ENCODE measurements at places on chromosomes 6 and 20.
A peak's percentile ranks its signal among the peaks of the same experiment; 100 is the strongest.

GRCh38 chr20:258269-258858, 840 bp downstream of the DEFB132 start:
- no peak for DNase-seq

- no peak for DNase-seq
These were observed 668.4 kb downstream of the C6orf118 start for GRCh38 chr6:164640956-164641355.

- no peak for DNase-seq
These were observed 1.5 kb upstream of the TNNC2 start for GRCh38 chr20:45828589-45828988.

DNA sequence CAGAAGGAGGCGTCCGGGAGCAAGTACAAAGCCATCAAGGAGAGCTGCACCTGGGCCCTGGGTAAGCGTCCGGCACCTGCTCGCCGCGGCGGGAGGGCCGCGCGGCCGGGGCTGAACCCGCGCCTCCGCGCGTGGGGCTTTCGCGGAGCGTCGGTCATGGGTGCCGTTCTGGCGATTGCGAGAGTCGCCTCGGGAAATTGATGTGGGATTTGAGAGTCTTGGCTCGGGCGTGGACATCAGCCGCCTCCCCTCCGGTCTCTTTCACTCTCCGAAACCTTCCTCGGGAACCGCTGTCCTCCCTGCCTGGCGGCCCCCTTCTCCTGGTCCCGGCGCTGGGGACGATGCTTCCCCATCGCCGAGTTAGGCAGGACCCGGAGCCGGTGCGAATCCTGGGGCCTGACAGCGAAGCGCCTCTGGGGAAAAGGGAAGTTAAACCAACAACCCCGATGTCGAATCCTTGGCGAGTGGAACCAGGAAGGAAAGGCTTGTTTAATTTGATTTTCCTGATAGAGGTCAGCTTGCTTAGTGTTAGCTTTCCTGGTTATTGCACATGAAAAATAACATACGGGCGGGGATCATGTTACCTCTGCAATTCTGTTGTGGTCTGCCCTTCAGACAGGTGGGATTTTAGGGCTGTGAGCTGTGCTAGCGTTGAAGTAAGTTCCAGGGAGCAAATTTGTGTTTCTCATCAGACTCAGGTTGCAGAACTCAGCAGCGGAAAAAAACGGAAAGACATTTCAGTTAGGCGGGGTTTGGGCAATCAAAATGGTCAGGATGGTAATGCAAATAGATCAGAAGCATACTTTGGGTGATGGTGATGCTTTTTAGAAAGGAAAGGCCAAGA, 594 bp downstream of the ARFGEF3 start:
- DNase-seq: no peak

DNA sequence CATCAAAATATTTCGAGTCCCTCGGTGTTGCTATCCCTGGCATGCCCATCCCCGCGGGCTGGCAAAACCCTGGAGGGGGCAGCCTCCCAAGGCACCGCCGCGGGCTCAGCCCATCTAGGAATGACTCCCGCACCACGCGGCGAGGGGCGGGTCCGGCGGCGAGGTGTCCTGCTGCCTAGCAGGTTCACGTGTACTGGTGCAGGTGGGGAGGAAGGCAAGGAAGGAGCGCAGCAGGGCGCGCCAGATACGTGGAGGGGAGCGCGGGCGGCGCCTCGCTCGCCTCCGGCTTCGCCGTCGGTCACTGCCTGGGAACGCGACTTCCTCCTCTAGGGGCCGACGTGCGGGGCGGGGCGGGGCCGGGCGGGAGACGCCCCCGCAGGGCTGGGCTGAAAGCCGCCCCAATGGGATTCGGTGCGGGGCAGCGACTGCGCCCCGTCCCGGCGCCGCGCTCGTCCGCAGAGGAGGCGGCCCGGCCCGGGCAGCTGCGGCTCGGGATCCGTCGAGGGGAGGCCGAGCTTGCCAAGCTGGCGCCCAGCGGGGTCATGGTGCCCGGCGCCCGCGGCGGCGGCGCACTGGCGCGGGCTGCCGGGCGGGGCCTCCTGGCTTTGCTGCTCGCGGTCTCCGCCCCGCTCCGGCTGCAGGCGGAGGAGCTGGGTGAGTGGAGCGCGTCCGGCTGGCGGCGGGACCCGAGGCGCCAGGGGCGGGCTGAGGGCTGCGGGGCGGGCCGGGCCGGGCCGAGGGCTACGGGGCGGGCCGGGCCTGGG, at the start of gene DCBLD1:
Gene DCBLD1, plus strand, starts transcription at position 435 of the 764 bp plus-strand sequence. Its CDS starts 108 bp downstream, at position 543.
- peak; percentile 69 for DNase-seq

- DNase-seq: no peak
These were observed 84.4 kb downstream of the SAMD3 start for GRCh38 chr6:130138116-130138908.

- no peak for DNase-seq
These were observed 329.8 kb upstream of the EPHA7 start for GRCh38 chr6:93749191-93749590.

GRCh38 chr20:47276851-47277534, 79.5 kb downstream of the ZMYND8 start:
- peak; percentile 21 for DNase-seq

GRCh38 chr6:168206661-168207274, 112.8 kb downstream of the DACT2 start:
- DNase-seq: no peak

DNA sequence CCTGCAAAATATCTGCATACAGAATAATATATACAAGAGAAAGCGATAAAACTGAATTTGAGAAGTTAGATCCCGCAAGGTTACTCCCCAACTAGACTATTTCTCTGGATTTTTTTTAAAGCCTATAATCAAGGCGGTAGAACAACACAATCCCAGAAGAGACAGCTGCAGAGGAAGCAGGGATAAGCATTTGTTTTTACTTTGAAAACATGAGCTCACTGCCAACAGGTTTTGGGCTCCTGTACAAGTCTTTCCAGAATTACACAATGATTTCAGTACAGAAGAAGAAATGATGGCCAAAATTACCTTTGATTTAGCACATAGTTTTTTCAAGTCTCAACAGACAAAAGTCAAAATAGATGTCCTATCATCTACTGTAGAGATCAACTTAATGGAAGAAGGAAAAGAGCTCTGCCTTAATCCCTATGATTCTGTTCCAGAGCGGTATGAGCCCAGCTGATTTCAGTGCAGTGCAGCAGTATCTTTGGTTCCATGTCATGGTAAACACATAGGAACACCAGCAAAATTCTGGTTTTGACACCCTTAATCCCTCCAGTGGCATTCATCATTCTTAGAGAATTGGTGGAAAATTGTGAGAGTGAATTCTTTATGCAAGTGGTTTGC, 304.3 kb downstream of the HDGFL1 start:
- no peak for DNase-seq

- DNase-seq: no peak
These were observed 64.3 kb upstream of the BTBD3 start for GRCh38 chr20:11853359-11853758.

DNA sequence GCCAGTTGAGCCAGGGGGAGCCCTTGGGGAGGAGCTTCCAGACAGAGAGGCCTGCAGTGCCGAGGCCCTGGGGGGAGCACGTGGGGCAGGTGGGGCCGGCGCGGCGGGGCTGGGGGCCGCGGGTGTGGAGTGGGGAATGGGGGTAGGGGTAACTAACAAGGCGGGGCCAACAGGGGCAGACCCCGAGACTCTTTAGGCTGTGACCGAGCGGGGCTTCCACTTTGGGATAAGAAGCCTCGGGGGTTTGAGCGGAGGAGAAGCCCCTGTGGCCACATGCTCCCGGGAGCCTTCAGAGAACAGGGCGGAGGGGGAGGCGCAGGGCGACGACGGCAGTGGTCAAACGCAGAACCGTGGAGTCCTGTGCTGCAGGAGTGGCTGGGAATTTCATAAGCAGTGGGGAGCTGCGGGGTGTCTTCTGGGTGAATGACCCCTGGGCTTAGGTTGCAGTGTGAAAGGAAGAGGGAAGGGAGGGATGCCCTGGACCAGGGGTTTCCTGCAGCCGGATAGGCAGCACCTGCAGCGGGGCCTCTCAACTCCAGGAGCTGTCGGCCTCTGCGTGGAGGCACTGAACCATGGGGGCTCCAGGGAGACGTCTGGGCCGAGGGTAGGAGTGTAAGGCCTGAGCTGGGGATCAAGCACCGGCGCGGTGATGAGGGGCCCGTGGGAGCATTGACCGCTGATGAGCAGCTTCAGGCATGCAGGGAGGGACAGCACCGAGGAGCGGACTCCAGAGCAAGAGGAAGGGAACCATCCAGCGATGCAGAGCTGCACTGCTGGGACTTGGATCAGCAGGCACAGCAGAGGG, 121.0 kb downstream of the SYNDIG1 start:
- DNase-seq: no peak

- DNase-seq: no peak
These were observed 79.2 kb downstream of the PREX1 start for GRCh38 chr20:48748556-48748955.

DNA sequence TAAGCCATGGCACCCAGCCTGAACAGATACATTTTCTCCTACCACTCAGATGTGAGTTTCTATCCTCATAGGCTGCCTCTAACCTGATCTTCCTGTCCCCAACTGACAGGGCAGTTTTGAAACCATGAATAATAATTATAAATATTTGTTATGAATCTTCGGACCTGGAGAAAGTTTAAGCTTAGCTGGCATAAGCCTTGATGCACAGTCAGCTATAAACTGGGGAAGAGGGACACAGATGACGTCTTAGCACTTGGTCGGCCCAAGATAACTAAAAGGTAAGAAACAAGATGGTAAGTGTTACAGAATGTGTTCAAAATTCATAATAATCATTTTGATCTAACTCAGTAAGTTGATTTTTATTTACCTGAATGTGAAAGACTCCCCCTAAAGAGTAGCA, 8.1 kb downstream of the ZKSCAN4 start:
- DNase-seq: no peak

- no peak for DNase-seq
These were observed 28.1 kb upstream of the TXNDC5 start for GRCh38 chr6:7938562-7939183.

GRCh38 chr20:39800111-39800510, 838.0 kb downstream of the DHX35 start:
- DNase-seq: no peak

- DNase-seq: no peak
These were observed 19.8 kb downstream of the NFYA start for GRCh38 chr6:41092421-41093140.

DNA sequence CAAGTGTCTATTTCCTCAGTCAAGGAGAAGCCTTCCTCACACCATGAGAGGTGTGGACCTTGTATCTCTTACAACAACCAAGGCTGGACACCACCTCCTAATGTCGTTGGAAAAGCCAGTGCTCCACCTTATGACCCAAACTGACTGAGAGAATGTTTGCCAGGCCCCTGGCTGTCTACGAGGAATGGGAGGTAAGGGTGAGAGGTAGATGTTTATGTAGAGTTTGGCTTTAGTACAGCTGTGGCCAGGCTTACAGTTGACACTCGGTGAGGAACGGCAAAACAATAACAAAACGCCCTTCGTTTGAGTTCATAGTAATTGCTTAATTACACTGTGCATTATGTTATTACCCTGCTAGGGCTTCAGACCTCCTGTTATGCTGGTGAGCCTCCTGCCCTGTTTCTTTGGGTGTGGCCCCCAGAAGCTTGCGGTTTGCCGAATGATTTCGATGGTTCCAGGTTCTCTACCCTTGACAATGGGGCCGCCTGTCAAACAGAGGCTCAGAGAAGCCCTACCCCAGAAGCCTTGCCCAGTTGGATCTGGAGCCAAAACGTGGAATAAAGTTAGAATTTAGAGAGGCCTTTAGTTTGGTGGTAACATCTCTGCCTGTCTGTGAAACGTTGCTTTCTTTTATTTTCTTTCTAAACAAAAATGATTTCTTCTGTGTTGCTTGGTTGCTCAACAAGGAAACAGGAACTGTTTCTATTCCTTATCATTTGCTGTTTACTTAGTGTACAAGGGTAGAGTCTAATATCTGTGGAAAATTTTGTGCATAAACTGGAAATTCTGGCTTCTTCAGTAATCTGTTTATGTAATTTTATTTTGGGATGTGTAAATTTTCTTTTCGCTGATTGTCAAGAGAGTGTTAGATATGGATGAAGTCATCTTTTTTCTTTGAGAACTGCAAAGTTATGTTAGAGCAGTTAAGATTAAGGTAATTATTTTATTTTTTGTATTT, 60.4 kb upstream of the FOXQ1 start:
- DNase-seq: no peak

All from T1000 (cell line).